Lung microvascular endothelial cell (primary cell): ENCODE measurements at places on chromosomes 7 and 10. TPM values are rescaled to one million over a fixed set of nuclear protein-coding genes. Genes with fewer than 3 reads are reported as not detected.

GRCh38 chr7:116356333-116356965 lies 143.1 kb upstream of the CAV2 start:
- DNase-seq: peak; percentile 76

GRCh38 chr7:142412551-142413193 lies 154.8 kb upstream of the PRSS58 start:
- DNase-seq: peak; percentile 74

GRCh38 chr7:45219130-45219529 lies 61.5 kb downstream of the RAMP3 start:
- DNase-seq: no peak

DNA sequence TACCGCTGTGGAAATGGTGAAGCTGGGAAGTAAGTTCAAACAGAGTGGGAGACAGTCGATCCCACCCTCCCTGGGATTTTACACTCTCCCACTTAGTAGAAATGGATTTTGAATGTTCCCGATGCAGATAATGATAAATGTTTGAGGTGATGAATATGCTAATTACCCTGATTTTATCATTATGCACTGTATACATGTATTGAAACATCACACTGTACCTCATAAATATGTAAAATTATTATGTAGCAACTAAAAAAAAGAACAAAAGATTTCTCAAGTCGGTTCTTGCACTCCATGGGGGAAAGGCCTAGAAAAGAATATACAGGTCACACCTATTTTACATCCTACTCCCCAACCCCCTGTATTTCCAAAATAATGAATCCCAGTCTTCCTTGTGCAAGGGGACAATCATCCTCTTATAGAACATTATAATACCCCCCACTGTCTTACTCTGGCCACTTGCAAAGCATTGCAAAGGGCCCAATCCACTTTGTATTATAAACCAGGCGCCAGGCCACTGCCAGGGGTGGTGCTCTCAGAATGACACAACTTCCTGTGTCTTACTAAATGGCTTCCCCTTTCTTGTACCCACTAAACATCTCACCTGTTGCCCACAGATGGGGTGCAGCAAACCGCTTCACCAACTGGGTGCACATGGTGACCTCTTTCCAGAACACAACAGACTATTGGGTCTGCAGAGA lies 20.6 kb upstream of the OR2AE1 start:
- DNase-seq: no peak

DNA sequence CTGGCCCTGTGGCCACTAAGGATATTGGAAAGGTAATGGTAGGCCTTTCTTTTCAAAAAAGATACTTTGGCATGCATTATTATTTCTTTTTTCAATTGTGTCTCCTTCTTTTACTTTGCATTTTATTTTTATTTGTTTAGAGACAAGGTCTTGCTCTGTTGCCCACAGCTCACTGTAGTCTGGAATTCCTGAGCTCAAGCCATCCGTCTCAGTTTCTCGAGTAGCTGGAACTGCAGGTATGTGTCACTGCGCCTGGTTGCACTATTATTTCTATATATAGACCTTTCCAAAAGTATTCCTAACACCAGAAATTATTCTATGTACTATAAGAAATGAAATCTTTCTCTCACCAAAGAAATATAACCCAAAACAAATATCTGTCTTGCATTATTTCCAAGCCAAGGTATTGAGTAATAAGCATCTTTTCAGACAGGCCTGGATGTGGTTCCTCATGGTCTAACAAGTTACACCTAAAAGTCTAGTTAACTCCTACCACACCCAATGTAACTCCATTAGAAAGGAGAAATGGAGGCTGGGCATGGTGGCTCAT lies 500.8 kb upstream of the ANKRD30A start:
- no peak for DNase-seq

DNA sequence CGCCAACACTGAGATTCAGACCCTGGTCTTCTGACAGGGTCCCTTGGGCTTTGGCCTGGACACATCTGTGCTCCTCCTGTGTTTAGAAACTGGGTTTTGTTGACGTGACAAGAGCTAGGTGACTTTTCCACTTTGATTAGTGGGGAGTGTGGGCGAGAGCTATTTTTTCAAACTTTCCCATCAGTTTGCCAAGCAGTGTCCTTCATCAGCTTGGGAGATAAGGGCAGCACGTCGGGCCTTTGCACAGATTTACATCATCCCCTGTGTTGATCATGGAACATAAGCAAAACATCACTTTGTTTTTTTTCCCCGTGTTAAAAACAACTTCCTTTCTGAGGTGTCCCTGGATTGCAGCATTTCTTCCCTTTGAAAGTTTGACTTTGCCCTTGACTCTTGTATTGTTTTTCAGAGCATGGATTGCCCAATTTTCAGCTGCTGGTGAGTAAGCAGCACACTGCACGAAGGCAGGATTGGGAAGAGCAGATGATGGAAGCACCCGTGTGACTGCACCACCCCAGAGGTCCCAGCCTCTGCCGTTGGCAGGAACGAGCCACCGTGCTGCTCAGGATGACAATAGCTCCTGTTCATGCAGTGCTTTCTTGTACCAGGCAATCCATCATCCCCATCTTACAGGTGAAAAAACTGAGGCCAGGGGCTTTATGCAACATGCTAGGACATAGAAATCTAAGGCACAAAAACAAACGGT lies 6.4 kb upstream of the IGFBP1 start:
- DNase-seq: peak; percentile 20

GRCh38 chr7:17668122-17668521 lies 272.2 kb downstream of the SNX13 start:
- DNase-seq: no peak

- DNase-seq: no peak
These were observed 98.1 kb downstream of the CCDC71L start for GRCh38 chr7:106562711-106563366.

DNA sequence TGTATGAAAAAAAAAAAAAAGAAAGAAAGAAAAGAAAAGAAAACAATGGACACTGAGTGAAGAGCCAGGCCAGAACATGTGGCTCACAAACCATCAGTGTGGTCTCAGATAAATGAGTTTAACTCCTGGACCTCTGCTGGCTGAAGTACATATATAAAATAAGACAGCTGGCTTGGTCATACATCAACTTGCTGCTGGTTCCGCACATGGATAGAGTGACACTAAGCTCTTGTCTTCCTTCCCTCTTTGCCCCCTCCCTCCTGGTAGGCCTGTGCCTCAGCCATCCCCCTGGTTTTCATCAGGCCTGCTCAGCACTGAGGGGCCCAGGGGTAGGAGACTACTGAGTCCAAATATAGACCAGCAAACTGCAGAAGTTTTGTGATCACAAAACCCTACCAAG lies 58.1 kb upstream of the DGKI start:
- no peak for DNase-seq

DNA sequence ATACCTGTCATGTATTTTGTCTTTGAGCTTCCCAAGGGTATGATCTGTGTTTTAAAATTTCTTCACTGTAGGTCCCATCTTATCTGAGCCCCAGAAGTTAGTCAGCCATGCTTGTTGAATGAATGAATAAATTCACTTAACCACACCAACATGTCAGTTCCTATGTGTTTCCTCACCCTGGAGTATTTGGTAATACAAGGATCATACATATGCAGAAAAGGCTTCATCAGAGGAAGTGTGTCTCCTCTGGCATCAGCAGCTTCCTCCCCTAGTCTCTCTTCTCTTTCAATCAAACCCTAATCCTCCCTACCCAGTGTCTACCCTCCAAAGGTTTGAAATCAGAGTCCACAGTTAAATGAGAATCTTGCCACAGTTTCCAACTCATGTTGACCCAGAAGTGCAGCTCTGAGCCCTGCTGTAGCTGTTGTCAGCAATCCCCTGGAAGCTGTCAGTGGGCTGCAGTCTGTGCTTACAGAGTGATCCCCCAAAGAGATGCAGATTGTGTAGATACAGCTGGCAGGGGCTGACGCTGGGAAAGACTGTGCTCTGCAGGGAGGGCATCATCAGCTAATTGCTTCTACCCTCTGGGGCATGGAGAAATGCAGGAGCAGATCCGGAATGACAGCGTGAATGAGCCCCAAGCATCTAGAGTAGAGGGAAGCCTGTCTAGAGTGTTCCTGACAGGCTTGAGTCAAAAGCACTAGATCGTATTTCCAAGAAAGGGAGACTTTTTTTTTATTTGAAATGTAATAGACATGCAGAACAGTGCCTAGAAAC lies 105.0 kb upstream of the WDR11 start:
- DNase-seq: no peak

DNA sequence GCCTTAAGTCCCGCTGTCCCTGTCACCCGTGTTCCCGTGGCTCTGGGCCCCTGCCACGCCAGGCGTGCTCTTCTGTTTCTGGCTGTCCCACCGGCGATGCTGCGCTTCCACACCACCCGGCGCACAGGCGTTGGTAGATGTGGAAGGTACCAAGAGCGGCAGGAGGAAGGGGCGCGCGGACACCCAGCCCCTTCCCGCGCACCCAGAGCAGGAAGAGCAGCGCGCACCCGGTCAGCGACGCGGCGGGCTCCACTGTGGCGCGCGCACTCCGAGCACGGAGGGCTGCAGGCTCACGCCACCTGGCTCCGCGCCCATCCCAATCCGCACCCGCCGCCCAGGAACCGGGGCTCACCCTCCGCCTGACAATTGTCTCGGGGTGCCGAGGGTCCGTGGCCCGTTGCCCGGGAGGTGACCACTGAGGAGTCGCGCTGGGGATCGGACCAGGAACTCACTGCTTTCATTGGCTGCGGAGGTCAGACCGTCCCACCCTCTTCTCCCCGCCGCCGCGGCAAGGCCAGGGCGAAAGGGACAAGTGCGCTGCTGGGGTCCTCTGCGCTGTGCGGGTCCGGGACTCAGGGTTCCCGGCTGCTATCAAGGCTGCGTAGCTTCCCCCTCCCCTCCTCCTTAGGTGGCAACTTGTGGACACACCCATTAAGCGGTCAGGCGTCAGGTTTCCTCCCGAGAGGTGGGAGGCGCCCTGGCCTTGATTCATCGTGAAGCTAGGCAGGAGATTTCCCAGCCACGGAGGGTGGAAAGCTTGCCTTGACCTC lies 121.6 kb upstream of the ZNF92 start:
- peak; percentile 37 for DNase-seq

Gene CFAP58
- 1.1 and 3.0 TPM in 2 replicates for total RNA-seq

- no peak for DNase-seq
These were observed 226.5 kb downstream of the INHBA start for GRCh38 chr7:41476460-41476803.

- peak; percentile 48 for DNase-seq
These were observed 31.7 kb upstream of the ELMO1 start for GRCh38 chr7:37480041-37481031.

- no peak for DNase-seq
These were observed 9.3 kb downstream of the TMEM248 start for GRCh38 chr7:66930341-66930740.

Gene TEX47
- not detected in 2 replicates for total RNA-seq

DNA sequence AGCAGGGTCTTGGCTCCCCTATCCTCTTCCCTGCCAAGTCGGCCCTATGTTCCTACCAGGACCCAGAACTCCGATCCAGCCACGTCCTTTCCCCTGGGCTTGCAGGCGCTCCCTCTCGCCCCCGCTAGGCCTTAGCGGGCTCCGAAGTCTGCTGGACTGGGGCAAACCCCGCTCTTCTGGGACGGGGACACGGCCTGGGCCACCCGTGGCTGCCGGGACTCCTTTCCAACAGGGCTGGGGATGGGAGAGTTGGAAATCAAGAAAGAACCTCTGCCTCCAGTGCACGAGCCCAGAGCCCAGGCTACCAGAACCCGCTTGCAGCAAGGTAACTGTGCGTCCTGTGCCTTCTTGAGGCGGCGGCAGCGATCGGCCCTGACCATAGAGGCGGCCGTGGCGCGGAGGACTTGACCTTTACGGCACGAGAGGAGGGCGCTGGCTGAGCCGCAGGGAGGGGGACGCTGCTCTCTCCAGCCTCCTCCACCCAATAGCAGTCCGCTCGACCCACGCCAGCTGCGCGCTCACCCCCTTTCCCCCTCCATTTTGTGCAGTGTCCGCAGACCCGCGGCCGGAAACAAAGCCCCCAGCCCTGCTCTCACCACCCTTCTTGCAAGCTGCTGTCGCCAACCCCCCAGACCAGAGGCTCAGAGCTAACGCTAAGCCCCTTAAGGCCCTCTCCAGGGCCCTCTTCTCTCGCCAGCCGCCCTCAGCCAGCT lies 7.0 kb upstream of the HOXA11 start:
- DNase-seq: no peak

Gene SPDYE2B
- not detected in 2 replicates for total RNA-seq

- DNase-seq: no peak
These were observed 43.8 kb upstream of the RABGEF1 start for GRCh38 chr7:66696774-66697191.

DNA sequence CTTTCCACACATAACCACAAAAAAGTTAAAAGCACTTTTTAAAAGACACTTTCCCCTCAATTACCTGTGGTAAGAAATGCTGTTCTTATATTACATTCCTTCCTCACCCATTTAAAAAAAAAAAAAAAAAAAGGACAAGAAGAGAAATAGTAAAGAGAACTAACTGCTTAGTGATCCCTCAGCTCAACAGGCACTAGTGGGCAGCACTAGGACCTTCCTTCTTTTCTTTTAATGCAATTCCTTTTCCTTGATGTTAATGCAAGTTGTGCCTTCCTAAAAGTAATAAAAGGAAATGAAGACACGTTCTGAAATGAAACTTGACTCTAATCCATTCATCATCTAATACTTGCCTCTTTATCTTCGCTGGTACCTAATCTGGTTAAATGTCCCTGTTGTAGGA lies 189.7 kb downstream of the TCF7L2 start:
- peak; percentile 43 for DNase-seq

DNA sequence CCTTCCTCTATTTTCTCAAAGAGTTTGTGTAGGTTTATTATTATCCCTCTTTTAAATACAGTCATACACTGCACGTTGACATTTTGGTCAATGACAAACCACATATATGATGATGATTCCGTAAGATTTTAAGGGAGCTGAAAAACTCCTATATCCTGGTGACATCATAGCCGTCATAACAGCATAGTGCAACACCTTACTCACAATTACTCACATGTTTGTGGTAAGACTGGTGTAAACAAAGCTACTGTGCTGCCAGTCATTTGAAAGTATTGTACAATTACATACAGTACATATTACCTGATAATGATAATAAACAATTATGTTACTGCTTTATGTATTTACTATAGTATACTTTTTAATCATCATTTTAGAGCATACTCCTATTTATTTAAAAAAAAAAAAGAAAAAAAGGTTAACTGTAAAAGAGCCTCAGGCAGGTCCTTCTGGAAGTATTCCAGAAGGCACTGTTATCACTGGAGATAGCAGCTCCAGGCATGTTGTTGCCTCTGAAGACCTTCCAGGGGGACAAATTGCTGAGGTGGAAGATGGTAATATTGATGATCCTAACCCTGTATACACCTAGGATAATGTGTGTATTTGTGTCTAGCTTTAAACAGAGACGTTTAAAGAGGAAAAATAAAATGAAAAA lies 123.3 kb upstream of the CDK1 start:
- peak; percentile 9 for DNase-seq
